ENCODE measurements at places on chromosomes 12 and 14.

DNA sequence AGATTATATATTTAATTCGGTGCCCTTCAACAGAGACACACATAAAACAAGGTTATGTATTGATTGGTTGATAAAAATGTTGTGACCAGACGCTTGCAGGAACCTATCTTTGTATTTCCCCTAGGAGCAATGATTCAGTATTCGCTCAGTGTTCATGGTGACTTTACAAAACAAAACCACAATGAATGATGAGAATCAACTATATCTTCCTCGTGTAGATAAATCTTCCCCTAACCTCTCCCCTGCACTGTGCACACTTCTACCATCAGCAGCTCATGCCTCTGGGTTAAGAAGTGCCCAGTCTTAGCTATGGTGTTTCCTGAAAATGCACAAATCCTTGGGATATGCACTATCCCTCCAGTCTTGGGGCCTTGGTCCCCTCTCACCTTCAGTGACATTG, 16.3 kb downstream of the RIN3 start:
- no peak for DNase-seq

DNA sequence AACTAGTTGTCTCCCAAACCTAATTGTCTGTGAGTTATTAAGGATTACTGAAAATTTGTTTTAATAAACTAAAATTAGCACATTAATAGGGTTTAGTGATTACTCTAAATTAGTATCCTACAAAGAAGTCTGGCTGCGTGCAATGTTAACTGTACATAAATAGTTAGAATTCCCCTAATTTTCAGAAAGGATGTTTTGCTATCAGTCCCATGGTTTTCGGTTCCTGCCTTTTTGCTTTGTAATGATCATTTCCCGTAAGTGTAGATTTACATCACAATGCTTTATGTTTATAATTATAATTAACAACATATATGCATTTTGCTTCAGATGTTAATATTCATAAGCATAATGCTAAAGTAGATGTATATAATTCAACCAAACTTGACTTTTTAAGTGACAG, 19.8 kb upstream of the LYZ start:
- DNase-seq: no peak

- no peak for DNase-seq
Measured at GRCh38 chr14:59097681-59098080, 90.8 kb upstream of the DAAM1 start.

GRCh38 chr14:87000081-87000480, 992.9 kb downstream of the GALC start:
- DNase-seq: no peak

- DNase-seq: no peak
Measured at GRCh38 chr12:46843811-46844210, 18.0 kb upstream of the SLC38A4 start.
